ENCODE measurements at places on chromosomes 1 and 21.

DNA sequence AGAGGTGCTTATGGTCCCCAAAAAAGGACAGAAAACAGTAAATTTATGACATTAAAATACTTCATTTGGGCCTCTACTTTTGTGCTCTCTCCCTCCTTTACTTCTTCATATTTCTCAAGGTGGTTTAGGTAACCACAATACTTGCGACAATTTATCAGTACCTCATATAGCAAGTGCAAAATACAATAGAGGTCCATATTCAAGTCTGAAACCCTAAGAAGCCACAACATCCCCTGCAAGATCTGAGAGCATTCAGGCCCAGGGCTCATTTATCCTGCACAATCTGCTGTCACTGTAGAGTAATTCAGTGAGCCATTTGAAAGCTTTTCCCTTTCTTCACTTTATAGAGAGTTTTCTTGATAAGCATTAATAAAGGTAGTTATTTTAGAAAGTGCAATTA is 24.2 kb upstream of the ATP6V1G3 start:
- no peak overlapping the region for H3K27ac ChIP-seq
- DNase-seq = no peak
- H3K36me3 ChIP-seq = no peaks in the 10 kb centered on the region
- no peak overlapping the region for H3K4me3 ChIP-seq
- H3K27me3 ChIP-seq = no peaks in the 10 kb centered on the region

- DNase-seq = no peak
- no peaks in the 10 kb centered on the region for H3K36me3 ChIP-seq
- H3K4me3 ChIP-seq = no peak overlapping the region
These were observed 11.6 kb downstream of the TMEM53 start for GRCh38 chr1:44662683-44663030.

DNA sequence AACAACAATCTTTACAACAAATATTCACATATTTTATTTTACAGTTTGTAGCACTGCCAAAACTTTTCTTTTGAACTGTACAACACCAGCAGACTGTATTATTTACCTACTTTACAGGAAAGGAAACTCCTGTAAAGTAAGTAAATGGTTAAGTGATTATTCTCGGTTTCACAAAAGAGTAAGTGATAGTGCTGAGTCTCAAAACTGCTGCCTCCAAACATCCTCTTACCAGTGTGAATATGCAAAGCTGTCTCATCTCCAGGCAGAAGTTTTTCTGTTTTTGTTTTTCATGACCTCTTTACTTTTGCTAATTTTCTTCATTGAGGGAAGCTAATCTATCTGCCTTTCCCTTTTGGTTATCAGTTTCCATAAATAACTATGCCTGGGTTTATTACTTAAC is 286.7 kb downstream of the SRGAP2C start:
- H3K27ac ChIP-seq = no peak overlapping the region
- no peaks in the 10 kb centered on the region for H3K36me3 ChIP-seq
- DNase-seq = no peak

DNA sequence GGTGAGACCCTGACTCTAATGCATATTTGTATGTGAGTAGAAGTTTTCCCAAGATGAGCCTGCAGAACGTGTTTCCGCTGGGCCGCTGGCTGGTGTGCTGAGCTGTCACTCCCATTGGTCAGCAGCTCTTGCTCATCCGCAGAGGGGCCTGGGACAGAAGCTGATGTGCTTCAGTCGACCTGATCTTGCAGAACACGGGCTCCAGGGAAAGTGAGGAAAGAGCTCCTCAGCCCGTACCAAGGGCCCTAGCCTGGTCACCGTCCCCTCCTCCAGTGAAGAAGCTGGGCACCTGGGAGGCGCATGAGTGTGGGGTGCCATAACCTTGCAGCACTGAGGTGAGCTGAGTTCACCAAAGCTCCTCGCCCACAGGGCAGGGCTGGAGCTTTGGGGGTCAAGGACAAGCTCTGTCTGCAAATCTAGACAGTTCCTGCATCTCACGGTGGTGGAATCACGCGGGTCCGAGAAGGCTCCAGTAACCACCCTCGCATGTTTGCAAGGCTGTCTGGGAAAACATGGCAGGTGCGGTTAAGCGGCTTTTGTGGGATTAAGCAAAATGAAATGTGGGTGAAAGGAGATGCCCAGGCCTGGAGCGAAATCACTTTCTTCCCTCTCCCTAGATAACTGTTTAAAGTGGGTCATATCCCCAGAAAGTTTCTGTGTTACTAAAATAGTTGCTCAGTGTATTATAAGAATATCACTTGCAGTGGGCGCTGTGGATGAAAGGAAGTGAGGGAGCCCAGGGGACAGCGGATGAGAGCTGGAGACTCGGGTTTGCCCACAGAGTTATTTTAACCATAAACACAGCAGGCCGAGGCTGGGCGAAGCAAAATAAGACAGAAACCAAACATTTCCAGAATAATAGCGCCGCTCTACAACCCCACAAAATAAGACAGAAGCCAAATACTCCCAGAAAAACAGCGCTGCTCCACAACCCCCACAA is 33.1 kb upstream of the LRRC3 start:
- no peaks in the 10 kb centered on the region for H3K27me3 ChIP-seq
- no peaks in the 10 kb centered on the region for H3K36me3 ChIP-seq
- no peak for DNase-seq
- H3K4me1 ChIP-seq = no peaks in the 10 kb centered on the region
- no peak overlapping the region for H3K27ac ChIP-seq
- H3K4me3 ChIP-seq = no peak overlapping the region

- DNase-seq = no peak
- H3K4me1 ChIP-seq = no peaks in the 10 kb centered on the region
- no peaks in the 10 kb centered on the region for H3K27me3 ChIP-seq
- H3K36me3 ChIP-seq = no peaks in the 10 kb centered on the region
- H3K4me3 ChIP-seq = no peak overlapping the region
- H3K27ac ChIP-seq = no peak overlapping the region
These were observed 333.3 kb upstream of the PLXNA2 start for GRCh38 chr1:208577381-208577905.
